ENCODE measurements at places on chromosomes 3 and 15.
A peak's percentile ranks its signal among the peaks of the same experiment; 100 is the strongest.

DNA sequence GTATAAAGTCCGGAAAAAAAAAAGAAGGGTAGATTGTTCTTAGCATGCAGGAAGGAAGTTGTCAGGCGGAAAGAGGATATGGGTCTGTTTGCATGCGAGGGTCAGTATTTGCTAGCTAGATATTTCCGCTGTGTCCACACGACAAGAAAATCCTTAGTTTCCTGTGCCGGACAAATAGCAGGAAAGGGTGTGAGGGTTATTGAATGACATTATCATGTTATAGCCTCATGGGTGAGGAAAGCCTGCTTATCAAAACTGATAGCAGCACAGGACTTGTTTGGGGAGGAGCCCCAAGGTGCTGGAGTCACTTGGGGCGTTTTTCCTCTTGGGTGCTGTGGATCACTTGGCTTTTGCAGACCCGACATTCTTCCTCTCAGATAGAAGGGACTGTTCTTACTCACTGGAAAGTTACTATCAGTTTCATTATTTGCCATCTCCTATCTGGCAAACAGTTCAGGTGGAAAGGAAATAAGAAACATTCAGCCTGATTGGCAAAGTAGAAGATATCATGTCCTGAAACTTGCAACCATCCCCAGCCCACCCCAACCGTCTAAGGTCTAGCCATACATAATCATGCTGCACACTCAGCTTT is 127.2 kb upstream of the DPH6 start:
- no peak for DNase-seq

DNA sequence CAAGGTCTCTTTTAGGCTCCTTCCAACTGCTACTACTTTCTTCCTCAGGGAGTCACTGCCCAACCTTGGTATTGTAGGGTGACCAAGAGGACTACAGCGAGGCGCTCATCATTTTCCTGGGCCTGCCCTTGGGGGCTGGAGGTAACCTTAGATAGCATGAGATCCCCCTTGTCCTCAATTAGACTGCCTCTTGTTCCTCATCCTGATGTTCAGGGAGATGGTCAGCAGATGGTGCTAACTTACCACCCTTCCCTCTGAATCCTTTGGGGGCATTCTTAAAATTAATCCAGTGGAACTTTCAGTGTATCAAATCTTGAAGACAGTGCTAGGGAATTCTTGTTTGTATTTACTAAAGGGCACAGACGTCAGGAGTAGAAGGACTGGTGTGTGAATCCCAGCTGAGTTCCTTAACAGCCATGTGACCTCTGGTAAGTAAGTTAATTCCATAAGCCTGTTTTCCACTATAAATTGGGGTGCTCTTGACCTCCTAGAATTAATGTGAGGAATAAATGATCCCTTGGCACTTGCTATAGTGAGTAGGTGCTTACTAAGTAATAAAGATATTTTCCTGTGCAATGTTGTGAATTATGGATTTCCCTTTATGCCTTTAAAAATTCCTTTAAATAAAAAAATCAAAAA is 4.1 kb upstream of the CLPX start:
- DNase-seq: no peak

DNA sequence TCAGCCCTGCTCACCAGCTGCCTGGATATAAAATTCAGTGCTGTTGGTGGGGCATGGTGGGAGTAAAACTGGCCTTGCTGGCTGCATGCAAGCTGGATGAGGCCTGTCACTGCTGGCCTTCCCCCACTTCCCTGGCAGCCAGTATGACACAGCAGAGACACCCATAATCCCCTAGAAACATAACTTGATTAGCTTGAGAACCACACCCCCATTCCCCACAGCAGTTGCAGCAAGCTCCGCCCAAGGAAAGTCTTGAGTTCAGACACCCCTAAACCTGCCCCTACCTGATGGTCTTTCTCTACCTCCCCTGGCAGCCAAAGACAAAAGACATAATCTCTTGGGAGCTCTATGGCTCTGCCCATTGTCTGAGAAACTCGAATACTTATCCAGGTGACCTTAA is 405.1 kb upstream of the NECTIN3 start:
- DNase-seq: no peak

DNA sequence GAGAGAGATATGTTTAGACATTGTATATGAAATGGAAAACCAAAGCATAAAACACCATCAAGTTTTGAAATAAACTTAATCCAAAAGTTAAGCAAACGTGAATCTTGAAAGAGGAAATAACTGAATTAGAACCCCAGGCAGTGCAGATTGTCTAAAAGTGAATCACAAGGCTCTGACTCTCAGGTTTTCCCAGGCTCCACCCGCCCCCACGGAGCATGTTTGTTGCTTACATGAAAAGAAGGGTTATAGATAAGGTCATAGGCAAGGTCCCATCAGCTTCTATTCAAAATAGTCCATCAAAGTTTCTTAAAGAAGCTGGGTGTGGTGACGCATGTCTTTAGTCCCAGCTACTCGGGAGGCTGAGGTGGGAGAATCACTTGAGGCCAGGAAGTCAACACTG is 29.0 kb upstream of the SLMAP start:
- DNase-seq: no peak

GRCh38 chr15:28876131-28876844 is 9.5 kb upstream of the APBA2 start:
- peak; percentile 42 for DNase-seq

DNA sequence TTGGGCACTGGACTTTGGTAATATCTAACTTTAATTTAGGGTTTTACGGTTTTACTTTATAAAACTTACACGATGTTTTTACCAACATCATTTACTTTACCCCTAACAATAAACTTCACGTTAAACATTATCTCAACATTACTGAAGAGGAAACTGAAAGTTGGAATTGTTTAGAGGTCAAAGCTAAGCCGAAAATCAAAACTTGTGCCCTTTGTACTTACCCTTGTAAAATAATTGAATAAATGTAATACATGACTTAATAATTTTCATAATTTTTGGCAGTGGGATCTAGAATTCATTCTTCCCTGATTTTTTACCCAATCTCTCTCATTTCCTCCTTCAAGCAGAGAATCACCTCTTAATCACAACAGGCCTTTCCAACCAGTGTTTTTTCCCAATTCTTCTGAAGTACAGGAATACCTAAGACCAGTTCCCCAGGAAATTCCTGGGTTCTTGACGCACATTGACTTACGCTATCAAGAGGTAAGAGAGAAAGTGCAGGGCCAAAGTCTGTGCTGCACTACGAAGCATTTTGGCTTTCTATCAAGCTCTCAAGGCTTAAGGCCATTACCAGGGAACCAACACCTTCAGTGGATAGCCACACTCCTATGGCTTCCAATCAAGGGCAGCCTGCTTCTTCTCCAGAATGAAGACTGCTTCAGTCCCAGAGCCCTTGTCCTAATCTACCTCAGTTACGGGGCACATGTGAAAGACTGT is 11.9 kb upstream of the SEMA6D start:
- no peak for DNase-seq

- no peak for DNase-seq
Observed at GRCh38 chr15:28043691-28044091, 55.4 kb downstream of the OCA2 start.

GRCh38 chr15:42730135-42730534 is 6.8 kb downstream of the CDAN1 start:
- DNase-seq: no peak

- DNase-seq: no peak
Observed at GRCh38 chr3:27554706-27555105, 70.5 kb upstream of the SLC4A7 start.

DNA sequence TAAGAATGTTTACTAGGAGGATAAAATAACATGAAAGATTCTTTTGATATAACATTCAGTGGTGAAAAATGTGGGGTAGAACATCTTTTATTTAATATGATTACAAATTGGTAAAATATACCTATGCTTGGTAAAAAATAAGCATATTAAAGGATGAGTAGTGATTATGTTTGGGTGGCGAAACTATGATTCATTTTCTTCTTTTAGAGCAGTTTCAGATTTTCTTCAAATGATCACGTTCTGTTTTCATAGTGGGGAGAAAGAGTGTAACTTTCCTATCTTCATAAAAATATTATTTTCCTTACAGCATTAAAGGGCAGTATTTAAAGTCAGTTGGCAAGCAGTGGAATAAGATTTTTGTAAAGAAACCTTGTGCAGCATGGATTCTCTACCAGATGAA is 15.5 kb downstream of the DZIP3 start:
- no peak for DNase-seq

- no peak for DNase-seq
Observed at GRCh38 chr15:73303636-73304035, 65.1 kb downstream of the HCN4 start.

GRCh38 chr3:36700537-36701248 is 63.7 kb downstream of the DCLK3 start:
- DNase-seq: peak; percentile 5

DNA sequence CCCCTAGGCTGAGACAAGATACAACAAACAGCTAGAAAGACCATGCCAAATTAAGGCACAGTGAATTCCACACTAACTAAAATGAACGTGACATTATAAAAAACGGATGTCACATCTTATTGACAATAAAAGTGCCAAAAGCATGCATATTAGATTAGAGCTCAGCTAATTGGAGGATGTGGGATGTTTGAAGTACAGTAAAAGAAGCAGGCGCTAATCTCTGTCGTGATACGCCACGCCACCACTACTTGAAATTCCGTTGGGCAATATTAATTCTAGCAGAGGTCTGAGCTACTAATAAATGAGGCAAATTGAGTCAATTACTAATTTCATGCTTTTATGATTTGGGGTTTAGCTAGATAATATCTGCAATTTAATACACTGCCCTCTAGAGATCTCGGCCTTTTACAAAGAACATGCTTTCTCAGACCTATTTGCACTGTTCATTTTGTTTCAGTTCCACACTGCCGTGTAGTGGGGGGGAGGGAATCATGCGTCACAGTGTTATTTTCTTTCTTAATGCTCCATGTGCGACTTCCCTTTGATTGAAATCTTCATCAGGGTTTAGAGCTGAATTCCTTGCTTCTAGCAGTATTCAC is 52.9 kb upstream of the ROBO2 start:
- DNase-seq: no peak

- DNase-seq: no peak
Observed at GRCh38 chr3:30467596-30468238, 138.7 kb upstream of the TGFBR2 start.

GRCh38 chr15:76674883-76675282 is 230.3 kb downstream of the SCAPER start:
- no peak for DNase-seq

- DNase-seq: peak; percentile 20
Observed at GRCh38 chr15:82045179-82045891, 483 bp downstream of the MEX3B start.

DNA sequence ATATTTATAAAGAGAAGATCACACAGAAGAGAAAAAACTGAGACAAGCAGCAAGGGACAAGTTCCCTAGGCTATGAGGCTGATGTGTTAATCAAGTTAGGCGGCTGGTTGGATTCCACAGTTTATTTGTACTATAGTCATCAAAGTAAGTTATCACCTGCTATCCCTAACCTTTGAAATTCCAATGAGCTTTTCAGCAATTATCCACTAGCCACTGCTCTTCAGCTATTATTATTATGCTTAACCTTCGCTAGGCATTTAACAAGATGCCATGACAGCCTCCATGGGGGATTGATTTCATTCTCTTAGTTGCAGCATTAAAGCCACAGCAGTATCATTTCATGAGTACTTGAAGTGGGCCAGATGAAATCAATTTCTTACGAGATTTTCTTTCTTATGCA is 699.5 kb upstream of the NAALADL2 start:
- DNase-seq: no peak

- no peak for DNase-seq
Observed at GRCh38 chr3:106773795-106774194, 603.4 kb upstream of the CCDC54 start.

GRCh38 chr3:188060840-188061544 is 93.0 kb upstream of the LPP start:
- peak; percentile 11 for DNase-seq

- no peak for DNase-seq
Observed at GRCh38 chr3:57998366-57999283, 9.6 kb upstream of the FLNB start.

GRCh38 chr15:98855067-98855814 is 152.4 kb downstream of the PGPEP1L start:
- no peak for DNase-seq

GRCh38 chr3:187739094-187739560 is 6.1 kb downstream of the BCL6 start:
- DNase-seq: no peak

DNA sequence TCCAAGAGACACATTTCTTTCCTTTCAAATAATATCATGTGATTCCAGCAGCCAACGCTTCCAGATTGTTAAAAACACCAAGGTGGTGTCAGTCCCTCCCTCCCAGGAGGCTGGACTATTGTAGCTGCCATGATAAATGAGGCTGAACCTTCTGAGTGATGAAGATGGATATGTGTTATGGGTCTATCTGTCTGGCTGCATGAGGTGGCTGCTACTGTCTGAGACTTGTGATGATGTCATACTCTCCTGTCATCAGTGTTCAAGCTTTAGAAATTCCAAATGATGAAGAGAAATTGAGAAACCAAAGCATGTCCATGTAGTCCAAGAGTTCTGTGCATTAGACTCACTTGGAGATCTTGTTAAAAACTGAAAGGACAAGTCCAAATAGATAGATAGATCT is 683.0 kb downstream of the NTRK3 start:
- no peak for DNase-seq

DNA sequence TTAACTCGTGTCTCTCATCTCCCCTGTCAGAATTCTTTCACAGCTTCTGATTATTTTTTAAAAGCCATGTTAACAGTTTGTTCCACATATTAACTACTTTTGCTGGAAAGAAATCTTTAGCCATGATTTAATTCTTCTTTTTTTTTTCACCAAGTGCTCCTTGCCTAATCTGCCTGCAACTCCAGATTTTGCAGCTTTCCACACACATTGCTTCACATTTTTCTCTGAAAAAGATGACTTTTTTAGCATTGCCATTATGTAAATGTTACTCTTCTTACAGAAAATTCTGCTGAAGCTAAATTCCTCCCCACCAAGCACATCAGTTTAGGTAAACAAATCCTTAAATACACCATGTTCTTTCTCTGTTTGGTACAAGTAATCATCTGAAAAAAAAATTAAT is 23.4 kb upstream of the PPARG start:
- no peak for DNase-seq

- DNase-seq: no peak
Observed at GRCh38 chr3:23430781-23431398, 227.8 kb downstream of the UBE2E2 start.

DNA sequence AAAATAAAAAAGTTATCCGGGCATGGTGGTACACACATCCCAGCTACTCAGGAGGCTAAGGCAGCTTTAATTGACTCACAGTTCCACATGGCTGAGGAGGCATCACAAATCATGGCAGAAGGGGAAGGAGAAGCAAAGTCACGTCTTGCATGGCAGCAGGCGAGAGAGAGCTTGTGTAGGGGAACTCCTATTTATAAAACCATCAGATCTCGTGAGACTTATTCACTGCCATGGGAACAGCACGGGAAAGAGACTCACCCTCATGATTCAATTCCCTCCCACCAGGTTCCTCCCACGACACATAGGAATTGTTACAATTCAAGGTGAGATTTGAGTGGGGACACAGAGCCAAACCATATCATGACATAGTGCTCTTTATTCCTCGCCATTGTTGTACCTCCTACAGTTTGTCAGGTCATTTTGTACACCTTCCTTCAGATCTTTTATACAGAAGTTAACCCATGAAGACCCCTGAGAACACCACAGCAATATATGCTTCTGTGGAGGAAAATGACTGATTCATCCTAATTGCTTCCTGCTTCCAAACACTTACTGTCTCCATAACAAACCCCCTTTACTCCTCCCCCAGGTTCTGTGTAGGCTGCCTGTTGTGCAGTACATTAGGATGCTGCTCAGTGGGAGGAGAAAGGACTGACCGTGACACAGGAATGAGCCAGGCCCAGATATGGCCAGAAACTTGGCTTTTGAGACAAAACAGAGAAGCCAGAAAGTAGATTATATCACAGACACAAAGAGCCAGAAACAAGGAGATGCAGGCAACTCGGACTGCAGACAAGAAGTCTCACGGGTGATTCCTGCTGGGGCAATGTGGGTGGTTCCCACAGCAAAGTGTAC is 67.9 kb upstream of the HEG1 start:
- no peak for DNase-seq
